ENCODE measurements at places on chromosomes 12 and 14. TPM values are rescaled to one million over a fixed set of nuclear protein-coding genes. Genes with fewer than 3 reads are reported as not detected.

The RNASE2 gene
- 1.3 TPM for total RNA-seq

The TSPAN8 gene
- total RNA-seq: 0.41 TPM

The CLMN gene
- 3.7 TPM for total RNA-seq

The SIX1 gene
- not detected for total RNA-seq

The CMTM5 gene
- total RNA-seq: 1.0 TPM

The INHBE gene
- not detected for total RNA-seq

DNA sequence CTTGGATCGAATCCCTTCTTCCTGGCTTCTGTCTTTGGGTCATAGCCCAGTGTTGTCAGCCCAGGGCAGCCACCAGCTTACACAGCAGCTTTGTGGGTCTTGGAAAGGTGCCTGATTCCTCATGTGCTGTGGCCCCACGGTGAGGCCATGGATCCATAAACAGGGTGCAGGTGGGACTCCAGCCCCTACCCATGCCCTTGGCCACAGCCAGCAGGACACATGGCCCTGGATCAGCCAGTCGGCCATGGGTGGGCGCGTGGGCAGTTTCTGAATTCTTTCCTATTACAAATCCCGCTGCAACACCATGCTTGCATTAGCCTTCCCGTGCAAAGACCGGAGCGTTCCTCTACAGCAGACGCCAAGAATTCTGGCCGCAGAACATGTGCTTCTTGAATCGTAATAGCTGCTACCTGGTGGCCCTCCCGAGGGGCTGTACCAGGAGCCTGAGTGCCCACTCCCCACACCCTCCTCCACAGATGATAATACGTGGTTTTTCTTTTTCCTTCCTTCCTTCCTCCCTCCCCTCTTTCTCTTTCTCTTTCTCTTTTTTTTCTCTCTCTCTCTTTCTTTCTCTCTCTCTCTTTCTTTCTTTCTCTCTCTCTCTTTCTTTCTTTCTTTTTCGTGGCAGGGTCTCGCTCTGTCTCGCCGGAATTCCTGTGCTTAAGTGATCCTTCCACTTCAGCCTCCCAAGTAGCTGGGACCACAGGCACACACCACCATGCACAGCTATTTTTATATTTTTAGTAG is 2.9 kb upstream of the MMP17 start:
- no peak overlapping the region for H3K4me3 ChIP-seq
- H3K4me1 ChIP-seq: peaks cover 25% of the 10 kb centered on the region
- H3K27ac ChIP-seq: no peak overlapping the region
- no peak for DNase-seq
- no peaks in the 10 kb centered on the region for H3K36me3 ChIP-seq

DNA sequence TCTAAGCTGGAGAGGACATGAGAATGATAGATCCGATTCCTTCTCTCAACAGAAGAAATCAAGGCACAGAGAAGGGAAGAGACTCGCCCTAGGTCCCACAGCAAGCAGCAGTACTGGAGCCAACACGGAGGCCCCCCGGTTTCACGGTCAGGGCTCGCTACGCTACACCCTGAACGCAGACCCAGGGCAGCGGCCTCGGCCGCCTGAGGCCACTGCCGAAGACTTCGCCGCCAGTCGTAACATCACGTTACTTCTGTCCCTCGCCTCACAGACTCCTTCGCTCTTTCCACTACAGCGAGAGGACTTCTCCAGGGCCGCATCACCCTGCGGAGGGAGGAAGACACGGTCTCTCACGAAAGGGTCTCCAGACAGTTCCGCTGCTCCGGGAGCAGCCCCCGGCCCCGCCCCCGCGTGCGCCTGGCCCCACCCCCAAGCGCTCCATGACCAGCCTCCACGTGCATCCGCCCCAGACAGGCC is 411 bp upstream of the DCAF4 start:
- DNase-seq: no peak

DNA sequence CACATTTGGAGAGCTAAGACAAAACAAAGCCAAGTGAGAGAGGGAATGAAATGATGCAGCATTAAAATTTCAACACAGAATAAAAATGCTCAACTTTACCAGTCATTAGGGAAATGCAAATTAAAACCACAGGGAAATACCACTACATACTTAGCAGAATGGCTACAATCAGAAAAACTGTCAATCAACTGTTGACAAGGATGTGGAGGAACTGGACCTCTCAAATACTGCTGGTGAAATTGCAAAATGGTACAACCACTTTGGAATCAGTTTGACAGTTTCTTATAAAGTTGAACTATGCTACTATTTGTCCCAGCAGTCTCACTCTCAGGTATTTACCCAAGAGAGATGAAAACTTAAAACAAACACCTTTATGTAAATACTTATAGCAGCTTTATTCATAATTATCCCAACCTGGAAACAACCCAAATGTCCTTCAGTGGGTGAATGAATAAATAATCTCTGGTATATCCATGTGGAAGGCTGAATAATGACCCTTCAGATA is 43.8 kb upstream of the KTN1 start:
- no peaks in the 10 kb centered on the region for H3K27me3 ChIP-seq
- no peak overlapping the region for H3K27ac ChIP-seq
- H3K4me1 ChIP-seq: no peaks in the 10 kb centered on the region
- H3K36me3 ChIP-seq: no peaks in the 10 kb centered on the region
- H3K4me3 ChIP-seq: no peak overlapping the region

GRCh38 chr14:88983755-88984154 is 159.3 kb downstream of the TTC8 start:
- no peak for DNase-seq
- no peaks in the 10 kb centered on the region for H3K4me1 ChIP-seq
- H3K36me3 ChIP-seq: no peaks in the 10 kb centered on the region
- H3K4me3 ChIP-seq: no peak overlapping the region
- H3K27ac ChIP-seq: no peak overlapping the region
- H3K27me3 ChIP-seq: peaks cover 37% of the 10 kb centered on the region

GRCh38 chr14:76490735-76491134 is 114.8 kb downstream of the ESRRB start:
- no peaks in the 10 kb centered on the region for H3K27me3 ChIP-seq
- no peaks in the 10 kb centered on the region for H3K4me1 ChIP-seq
- DNase-seq: no peak
- no peak overlapping the region for H3K27ac ChIP-seq
- H3K4me3 ChIP-seq: no peak overlapping the region

- H3K27ac ChIP-seq: no peak overlapping the region
- H3K36me3 ChIP-seq: no peaks in the 10 kb centered on the region
- H3K27me3 ChIP-seq: no peaks in the 10 kb centered on the region
- DNase-seq: no peak
- H3K4me3 ChIP-seq: no peak overlapping the region
Observed at GRCh38 chr12:32118806-32119205, 12.2 kb downstream of the BICD1 start.

DNA sequence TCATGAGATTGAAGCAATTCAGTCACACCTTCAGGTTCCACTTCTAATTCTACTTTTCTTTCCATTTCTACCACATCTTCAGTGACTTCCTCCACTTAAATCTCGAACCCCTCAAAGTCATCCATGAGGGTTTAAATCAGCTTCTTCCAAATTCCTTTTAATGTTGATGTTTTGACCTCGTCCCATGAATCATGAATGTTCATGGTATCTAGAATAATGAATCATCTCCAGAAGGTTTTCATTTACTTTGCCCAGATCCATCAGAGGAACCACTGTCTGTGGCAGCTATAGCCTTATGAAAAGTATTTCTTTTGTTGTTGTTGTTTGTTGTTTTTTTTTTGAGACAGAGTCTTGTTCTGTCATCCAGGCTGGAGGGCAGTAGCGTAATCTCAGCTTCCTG is 7.6 kb downstream of the RXYLT1 start:
- no peaks in the 10 kb centered on the region for H3K27me3 ChIP-seq
- peaks cover 68% of the 10 kb centered on the region for H3K36me3 ChIP-seq
- H3K27ac ChIP-seq: no peak overlapping the region
- no peaks in the 10 kb centered on the region for H3K4me1 ChIP-seq
- DNase-seq: no peak
- no peak overlapping the region for H3K4me3 ChIP-seq

- no peaks in the 10 kb centered on the region for H3K27me3 ChIP-seq
- no peak overlapping the region for H3K4me3 ChIP-seq
- no peak for DNase-seq
- H3K36me3 ChIP-seq: no peaks in the 10 kb centered on the region
Observed at GRCh38 chr14:87830443-87831096, 162.4 kb downstream of the GALC start.

DNA sequence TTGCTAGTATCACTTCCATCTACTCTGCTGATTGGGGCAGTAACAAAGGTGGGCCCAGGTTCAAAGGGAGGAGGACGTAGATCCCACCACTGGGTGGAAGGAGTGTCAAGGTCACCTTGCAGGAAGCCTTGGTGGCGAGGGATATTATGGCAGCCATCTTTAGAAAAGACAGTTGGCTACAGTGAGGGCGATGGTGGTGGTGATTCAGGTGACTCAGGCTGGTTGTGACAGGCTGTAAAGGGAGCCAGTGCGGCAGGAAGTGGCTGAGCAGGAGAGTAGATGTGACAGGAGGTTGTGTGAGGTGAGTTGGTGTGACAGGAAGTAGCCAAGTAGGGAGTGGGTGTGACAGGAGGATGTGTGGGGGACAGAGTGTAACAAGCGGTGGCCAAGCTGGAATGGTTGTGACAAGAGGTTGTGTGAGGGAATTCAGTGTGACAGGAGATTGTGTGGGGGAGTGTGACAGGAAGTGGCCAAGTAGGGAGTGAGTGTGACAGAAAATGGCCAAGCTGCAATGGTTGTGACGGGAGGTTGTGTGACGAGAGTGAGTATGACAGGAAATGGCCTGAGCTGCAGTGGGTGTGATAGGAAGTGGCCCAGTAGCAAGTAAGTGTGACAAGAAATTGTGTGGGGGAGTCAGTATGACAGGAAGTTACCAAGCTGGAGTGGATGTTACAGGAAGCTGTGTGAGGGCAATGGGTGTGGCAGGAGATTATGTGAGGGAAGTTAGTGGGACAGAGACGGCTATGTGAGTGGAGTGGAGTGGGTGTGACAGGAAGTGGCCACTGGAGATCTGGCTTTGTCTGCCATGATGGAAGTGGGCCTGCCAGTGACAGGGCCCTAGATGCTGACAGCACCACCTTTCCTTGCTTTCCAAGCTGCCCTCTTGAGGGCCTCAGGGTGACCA is 136.5 kb upstream of the MYL2 start:
- no peak overlapping the region for H3K4me3 ChIP-seq
- no peak overlapping the region for H3K27ac ChIP-seq
- no peaks in the 10 kb centered on the region for H3K27me3 ChIP-seq
- no peaks in the 10 kb centered on the region for H3K36me3 ChIP-seq

DNA sequence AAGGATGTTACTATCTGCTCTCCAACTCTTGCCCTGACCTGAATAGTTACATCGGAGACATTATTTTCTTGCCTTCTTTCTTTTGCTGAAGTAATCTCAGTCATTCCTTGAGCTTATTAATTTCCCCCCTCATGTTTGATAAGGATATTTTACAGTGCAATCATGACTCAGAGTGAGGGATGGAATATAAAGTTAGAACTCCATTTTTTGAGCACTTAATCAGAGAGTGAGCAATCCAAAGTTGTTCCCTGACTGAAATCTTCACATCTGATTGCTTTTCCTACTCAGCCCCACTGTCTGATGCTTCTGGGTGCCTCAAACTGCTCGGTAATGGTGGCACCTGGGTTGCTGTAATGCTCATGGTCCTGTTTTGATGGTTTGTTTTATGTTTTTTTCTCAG is 142.7 kb upstream of the SEL1L start:
- no peak for DNase-seq
- H3K36me3 ChIP-seq: no peaks in the 10 kb centered on the region
- H3K4me1 ChIP-seq: peaks cover 7% of the 10 kb centered on the region
- H3K4me3 ChIP-seq: no peak overlapping the region
- H3K27ac ChIP-seq: no peak overlapping the region

Data from left ventricle myocardium inferior (tissue), 1 donor.